AG08396 (cell line): ENCODE measurements at places on chromosomes 16 and 17.

- DNase-seq = no peak
These were observed 388.2 kb upstream of the MAF start for GRCh38 chr16:79988721-79989220.

- no peak for DNase-seq
These were observed 13.0 kb downstream of the ACTG1 start for GRCh38 chr17:81499601-81499970.

- no peak for DNase-seq
These were observed 9.1 kb downstream of the FLCN start for GRCh38 chr17:17227608-17228520.

DNA sequence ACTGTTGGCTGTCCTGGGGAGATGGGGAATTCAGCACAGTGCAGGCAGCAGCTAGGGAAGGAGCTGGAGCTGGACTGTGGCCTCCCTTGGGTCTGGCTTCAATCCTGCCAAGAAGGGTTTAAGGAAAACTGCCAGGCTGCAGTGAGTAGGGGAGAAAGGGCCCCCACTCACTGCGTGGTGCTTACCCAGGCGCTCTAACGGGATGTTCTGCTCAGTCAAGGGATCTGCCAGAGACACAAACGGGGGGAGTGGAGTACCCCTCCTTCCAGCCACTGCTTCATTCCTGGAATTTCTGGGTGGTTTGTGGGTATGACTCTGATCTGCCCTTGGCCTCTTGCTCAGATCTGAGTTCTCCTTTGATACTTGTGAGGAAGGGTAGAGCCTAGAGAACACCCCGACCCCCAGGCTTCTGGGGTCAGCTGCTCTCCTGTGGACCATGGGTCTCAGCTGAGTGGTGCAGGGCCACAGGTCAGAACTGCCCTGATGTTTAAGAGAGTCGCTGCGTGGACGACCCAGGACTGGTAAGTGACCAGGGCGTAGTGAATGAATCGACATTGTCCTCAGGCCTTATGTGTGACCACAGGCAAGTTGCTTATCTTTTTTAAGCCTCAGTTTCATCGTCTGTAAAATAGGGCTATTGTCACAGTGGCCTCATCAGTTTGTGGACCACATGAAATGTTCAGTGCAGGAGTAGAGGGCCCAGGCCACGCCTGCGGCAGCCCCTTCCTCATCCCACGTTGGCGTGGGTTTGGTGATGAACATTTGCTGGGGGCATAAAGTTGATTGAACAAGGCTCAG is 9.6 kb downstream of the CRISPLD2 start:
- peak; percentile 76 for DNase-seq

DNA sequence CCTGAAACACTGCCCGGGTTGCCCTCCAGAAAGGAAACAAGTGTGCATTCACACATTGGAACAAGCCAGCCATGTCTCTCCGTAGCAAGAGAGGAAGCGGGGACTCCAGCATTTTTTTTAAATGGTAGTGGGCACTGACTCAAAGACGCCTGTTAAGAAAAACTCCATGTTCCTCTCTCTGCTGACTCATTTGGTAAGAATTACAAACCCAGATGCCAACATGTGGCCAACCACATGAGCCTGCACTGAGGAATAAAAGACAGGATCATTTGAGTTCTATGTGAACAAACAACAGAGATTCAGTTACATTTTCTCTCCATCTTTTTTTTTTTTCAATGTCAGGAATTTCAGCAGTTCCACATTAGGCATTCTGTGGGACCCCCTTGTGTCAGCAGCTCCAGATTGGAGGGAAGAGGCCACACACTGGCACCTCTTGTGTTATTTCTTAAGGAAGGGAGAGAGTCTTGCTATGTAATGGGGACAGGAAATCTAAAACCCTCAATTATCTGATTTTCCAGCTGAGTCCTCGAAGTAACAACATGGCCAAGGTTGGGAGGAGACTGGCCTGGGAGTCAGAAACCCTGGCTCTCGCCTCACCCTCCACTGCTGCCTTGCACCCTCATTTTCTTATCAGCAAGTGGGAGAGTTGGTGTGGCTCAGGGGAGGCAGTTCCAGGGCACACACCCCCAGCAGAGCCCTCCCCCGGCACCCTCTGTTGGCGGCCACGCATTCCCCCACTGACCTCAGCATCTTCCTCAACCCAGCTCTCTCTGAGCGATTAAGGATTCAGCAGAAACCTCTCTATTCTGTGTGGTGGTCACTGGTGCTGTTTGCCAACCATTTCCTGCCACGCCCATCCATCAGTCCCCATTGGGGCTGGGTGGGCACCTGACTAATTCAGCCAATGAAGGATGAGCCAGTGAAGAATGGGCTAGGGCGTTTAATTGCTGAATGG is 173.0 kb downstream of the FOXL1 start:
- peak; percentile 72 for DNase-seq

DNA sequence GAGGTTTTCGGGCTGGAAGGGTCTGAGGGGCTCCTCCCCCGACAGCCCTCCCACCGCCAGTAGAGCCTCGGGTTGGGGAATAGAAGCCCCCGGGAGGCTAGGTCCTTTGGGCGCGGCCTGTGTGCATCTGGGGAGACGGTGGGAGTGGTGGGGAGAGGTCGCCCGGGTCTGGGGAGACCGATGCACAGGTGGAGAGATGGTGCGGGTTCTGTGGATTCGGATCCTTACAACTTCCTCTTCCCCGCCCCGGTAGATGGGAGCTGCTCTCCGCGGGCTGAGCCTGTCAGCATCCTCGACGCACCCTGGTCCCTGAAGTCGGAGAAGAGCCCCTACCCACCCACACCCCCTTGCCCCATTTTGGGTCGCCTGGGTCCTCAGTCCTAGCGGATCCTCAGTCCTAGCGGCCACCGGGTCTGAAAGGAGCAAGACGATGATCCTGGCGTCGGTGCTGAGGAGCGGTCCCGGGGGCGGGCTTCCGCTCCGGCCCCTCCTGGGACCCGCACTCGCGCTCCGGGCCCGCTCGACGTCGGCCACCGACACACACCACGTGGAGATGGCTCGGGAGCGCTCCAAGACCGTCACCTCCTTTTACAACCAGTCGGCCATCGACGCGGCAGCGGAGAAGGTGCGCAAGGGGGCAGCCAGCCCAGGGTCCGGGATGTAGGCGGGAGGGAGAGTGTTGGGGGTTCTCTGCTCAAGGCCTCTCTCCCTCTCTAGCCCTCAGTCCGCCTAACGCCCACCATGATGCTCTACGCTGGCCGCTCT is 790 bp downstream of the BCKDK start:
- DNase-seq = no peak

- DNase-seq = no peak
These were observed 399.3 kb downstream of the CA10 start for GRCh38 chr17:51759260-51759659.

DNA sequence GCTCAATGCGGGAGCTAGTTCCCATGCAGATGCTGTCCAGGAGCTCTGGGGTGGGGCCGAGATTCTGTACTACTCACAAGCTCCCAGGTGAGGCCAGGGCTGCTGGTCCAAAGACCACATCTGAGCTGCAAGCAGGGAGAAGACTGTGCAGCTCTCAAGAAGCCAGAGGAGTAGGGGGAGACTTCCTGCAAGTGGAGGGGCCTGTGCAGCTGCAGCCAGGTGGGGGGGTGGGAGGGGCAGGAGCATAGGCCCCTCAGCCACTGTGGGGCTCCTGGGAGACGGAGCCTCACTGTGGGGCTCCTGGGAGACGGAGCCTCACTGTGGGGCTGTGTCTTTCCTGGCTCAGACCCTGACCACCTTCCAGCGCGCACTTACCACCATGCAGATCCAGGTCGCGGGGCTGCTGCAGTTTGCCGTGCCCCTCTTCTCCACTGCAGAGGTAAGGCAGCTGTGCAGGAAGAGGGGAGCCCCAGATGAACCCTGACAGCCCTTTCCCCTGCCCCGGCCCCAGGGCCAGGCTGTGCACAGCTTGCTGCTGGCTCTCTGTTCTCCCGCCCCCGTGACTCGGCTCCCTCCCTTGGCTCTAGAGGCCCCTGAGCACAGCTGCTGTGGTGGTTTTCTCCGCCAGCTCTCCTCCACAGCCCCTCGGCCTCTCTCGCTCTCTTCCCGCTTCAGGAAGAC is 24.3 kb upstream of the DNAI2 start:
- DNase-seq = no peak

DNA sequence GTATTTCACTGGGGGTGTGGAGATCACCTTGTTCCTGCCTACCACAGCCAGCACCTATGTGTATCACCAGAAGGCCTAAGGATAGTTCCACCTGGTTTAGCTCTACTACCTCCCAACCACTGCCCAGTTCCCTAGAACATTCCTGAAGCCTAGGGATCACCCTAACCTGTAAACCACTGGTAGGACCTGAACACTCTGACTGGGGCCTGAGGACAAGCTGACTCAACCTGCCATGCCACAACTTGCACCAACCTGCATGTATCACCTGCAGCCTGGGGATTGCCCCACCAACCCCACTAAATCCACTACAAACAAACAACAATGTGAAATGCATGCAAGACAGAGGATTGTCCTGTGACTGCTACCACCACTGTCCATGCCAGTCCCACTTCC is 128.1 kb downstream of the KIF2B start:
- no peak for DNase-seq

GRCh38 chr16:66300037-66300436 is 66.5 kb upstream of the CDH5 start:
- no peak for DNase-seq

DNA sequence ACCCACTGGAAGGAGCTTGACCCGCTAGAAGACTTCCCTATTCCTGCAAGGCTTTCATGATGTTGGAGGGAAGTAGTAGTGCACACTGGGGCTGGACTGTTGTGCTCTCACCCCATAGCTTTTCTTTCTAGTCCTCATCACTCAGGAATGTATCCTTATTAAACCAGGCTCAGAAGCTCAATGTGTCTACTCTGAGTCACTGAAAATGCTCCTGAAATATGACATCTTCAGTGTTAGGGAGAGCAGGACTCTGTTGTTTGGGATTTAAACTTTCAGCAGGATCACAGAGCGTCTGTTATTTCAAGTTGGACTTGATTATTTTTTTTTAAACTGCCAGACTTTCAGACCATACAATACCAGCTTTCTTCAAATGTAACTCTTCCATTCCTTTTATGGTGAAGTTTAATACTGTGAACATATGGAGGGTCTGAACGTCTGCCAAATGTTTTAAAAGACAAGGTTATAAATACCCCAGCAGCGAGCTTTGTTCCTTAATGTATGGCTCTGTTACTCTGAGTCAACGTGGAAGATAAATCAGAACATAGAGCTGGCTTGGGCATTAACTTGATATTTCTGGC is 257.5 kb downstream of the CDH11 start:
- peak; percentile 67 for DNase-seq

GRCh38 chr17:42922294-42922693 is 21.7 kb downstream of the G6PC1 start:
- DNase-seq = no peak

DNA sequence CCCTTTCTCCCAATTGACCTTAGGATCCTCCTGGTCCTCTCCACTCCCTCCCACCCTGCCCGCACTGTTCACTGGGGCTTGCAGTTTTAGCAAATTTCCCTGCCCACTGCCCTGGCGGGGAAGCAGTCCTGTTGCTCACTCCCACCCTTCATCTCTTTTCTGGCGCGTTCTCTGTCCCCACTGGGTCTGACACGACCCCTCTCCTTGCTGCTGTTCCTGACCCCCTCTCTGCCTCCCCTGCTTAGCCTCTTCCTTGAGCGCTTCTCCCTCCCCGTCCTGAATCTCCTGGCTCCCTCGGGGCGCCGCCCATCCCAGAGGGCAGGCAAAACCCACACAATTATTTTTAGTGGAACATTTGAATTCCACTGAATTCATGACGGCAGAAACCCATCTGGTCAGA is 1796.4 kb downstream of the TP53TG3F start:
- DNase-seq = no peak

GRCh38 chr17:76612465-76612864 is 26.8 kb upstream of the ST6GALNAC2 start:
- no peak for DNase-seq

- no peak for DNase-seq
These were observed 7.3 kb upstream of the CBX8 start for GRCh38 chr17:79803997-79804855.

- no peak for DNase-seq
These were observed 107.1 kb downstream of the VPS53 start for GRCh38 chr17:607361-608147.

DNA sequence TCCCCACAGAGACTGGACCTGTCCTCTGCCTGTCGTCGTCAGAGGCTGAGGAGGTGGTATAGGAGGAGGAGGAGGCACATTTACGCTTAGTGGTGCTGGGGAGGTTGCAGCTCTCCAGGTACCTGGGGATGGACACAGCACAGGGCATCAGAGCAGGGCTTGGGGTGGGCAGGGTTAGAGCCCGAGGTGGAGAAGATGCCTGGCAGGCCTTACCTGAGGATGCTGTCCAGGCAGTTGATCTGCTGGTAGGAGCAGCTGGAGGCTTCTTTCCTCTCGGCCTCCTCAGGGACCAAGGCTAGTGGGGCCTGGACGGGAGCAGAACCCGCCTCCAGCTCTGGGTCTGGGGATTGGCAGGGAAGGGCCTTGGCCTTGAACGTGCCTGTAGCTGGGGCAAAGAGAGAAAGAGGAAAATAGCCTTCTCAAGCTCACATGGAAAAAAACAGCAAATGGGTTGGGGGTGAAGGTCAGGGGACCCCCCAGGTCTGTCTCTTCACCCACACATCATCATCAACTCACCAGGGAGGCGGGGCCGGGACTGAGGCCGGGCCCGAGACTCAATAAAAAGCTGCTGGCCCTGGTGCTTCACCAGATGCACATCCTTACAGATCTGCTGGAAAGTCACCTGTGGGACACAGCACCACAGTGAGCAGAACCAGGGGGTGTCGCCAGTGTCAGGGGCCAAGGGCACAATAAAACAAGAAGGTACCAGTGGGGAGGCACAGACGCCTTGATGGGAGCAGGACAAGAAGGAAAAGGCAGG is 5.6 kb downstream of the PER1 start:
- no peak for DNase-seq

GRCh38 chr17:7001318-7001961 is 5.6 kb downstream of the ALOX12 start:
- DNase-seq = no peak

GRCh38 chr17:31457391-31458234 is 66.1 kb downstream of the RAB11FIP4 start:
- DNase-seq = no peak

- DNase-seq = peak; percentile 17
These were observed 266 bp downstream of the FMNL1 start for GRCh38 chr17:45222014-45222288.

DNA sequence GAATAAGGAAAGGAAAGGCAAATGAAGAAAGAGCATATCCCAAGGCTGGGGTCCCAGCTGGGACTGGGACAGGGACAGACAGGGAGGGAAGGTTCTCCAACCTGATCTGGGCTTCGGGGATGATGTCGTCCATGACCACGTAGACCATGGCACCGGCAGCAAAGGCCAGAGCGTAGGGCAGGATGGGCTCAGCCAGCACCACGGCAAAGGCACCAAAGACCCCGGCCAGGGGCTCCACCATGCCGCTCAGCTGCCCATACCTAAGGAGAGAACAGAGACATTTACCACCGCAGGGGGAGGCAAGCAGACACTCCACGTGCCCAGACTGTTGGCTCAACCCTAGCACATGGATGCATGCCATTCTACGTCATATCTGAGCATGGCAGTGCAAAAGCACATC is 443.8 kb downstream of the SLC39A11 start:
- DNase-seq = no peak

- DNase-seq = no peak
These were observed 587 bp downstream of the HS3ST4 start for GRCh38 chr16:25692351-25692741.
